Activated CD4-positive, CD25-positive, alpha-beta regulatory T cell (primary cell): ENCODE measurements at places on chromosomes 1 and 21.

GRCh38 chr21:15872236-15872635 is 142.5 kb downstream of the USP25 start:
- DNase-seq, result no peak

DNA sequence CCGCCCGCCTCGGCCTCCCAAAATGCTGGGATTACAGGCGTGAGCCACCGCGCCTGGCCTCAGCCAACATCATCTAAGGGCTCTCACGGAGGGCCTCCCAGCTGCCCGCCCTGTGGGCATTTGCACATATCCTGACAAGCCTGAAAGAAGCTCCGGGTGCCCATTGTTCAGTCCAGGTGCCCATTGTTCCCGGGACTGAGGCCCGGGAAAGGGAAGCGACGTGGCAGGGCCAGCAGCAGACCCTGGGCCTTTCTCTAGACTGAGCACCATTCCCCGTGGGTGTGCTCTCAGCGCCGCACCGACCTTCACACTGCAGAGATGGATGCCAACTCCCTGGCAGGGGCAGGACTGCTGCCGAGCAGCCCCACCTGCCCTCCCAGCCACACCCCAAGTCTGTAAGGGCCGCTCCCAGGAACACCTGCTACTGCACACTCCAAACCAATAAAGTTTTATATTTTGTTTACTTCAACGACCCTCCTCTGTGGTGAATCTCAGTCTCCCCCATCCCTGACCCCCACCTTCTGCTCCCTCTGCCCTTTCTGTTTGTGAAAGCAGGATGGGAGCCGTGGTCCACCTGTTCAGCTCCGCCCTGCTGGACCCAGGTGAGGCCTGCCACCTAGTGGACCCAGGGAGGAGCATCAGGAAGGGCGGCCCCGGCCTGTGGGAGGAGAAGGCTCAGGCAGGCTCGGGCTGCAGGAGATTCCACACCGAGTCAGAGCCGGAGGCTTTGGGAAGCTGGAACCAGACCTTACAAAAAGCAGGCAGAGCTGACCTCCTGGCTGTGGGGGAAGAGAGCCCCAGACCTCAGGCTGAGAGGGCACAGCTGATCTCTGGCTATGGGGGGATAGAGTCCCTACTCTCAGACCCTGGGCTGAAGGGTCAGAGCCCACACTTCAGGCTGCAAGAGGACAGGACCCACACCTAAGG is 1.1 kb upstream of the TMEM82 start:
- peak; percentile 36 for DNase-seq

- DNase-seq, result no peak
These were observed 283.3 kb downstream of the DUSP10 start for GRCh38 chr1:221458447-221459156.

GRCh38 chr1:206493279-206493678 is 14.1 kb upstream of the RASSF5 start:
- no peak for DNase-seq

GRCh38 chr1:42335809-42336518 is 929 bp upstream of the FOXJ3 start:
- DNase-seq, result no peak

- DNase-seq, result no peak
These were observed 39.6 kb downstream of the DDR2 start for GRCh38 chr1:162671664-162672410.

DNA sequence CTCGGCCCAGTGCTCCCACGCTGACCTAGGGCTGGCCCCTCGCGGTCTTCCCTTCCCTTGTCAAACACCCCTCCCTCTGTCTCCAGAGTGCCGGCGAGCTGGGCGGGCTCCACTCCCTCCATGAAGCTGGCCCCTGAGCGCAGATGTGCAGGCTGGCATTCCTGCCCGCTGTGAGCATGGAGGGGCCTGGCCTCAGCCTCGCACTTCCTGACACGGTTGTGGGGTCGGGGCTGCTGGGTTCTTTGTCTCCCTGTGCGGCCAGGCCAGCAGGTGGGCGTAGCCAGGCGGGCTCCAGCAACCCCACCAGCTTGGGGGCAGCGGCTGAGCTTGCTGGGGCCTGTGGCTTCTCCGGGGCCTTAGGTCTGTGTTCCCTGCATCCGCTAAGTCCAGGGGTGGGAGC is 14.2 kb upstream of the PEX10 start:
- no peak for DNase-seq

DNA sequence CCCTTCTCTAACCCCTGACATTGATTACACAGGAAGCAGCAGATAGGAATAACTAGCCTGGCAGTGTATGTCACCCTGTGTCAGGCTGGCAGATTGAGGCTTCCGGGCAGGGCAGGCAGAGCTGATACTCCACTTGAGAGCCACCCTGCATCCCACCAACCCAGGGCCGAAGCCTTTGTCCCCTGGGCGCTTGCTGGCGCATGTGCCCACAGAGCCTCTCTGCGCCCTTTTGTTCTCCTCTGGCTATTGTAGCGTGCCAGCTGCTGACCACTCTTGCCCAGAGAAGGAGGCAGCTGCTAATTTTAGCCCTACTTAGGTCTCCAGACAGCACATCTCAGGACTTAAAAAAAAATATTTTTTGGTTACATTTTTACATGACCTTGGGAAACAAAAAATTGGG is 304.9 kb downstream of the HHAT start:
- DNase-seq, result no peak

- DNase-seq, result no peak
These were observed 355.6 kb downstream of the USP25 start for GRCh38 chr21:16085421-16085820.

- DNase-seq, result no peak
These were observed 919 bp downstream of the CTSS start for GRCh38 chr1:150764617-150765101.

- DNase-seq, result no peak
These were observed 54.0 kb upstream of the BOLA1 start for GRCh38 chr1:149845416-149845815.

GRCh38 chr1:24105368-24106160 is 6.4 kb downstream of the MYOM3 start:
- DNase-seq, result no peak

- no peak for DNase-seq
These were observed 10.6 kb upstream of the RGS18 start for GRCh38 chr1:192147696-192148095.

GRCh38 chr1:64886877-64887276 is 79.5 kb downstream of the JAK1 start:
- DNase-seq, result no peak

- no peak for DNase-seq
These were observed 53.5 kb upstream of the BACH1 start for GRCh38 chr21:29245104-29245643.

- no peak for DNase-seq
These were observed at the start of gene EFNA1 for GRCh38 chr1:155127105-155127966. Gene EFNA1 (plus strand): TSS chr1:155127876. CDS start chr1:155127978, 102 bp downstream.

DNA sequence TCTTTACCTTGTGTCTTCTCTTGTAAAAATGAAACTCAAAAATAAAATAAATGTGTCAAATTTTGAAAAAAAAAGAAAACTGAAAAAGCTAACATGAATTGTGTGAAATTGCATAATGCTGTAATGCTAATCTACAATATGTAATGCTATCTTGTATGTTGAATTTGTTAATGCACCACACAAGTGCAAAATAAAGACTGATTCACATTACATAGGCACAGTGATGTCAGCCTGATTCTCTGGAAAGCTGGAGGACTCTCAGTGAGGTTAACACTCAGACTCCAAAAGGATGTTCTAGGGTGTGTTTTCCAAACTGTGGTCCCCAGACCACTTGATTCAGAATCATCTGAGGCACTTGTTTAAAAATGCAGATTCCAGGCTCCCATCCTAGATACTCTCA is 25.6 kb downstream of the SYT11 start:
- DNase-seq, result no peak

DNA sequence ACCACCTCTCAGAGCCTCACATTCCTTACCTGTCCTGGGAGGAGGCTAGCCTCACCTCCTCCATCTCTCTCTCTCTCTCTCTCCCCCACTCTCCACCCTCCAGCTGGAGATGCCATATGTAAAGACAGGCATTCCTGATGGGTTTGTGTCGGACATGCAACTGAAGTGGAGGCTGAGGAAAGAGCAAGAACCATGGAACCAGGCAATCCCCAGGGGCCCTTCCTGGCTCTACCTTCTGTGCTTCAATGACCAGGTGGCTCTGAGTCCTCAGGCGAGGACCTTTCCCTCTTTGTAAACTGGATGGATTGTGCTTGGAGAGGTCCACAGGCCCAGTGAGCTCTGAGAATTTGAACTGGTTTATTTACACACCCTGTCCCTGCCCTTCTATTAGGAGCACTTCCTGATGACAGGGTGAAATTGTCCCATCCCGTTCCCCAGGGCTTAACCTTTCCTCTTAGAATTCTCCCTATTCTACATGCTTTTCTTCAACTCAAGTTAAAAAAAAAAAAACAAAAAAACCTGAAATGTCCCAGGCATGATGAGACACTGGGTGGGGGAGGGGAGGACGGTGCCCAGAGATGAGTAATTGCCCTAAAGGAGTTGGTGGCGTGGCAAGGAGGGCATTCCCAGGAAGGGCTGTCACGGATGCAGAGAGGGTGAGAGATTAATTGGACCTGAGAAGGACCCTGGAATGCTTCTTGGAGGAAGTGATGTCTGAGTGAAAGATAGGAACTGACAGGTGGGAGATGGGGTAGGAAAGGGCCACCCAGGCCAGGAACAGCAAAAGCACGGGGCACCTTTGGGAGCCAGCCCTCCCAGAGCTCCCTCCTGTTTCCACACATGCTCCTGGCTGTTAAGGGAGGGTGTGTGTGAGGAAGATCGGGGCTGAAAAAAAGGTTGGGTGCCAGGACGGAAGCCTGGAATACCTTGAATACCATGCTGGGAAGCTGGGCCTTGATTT is 50.2 kb upstream of the WASF2 start:
- no peak for DNase-seq

- no peak for DNase-seq
These were observed 62.4 kb downstream of the DDX20 start for GRCh38 chr1:111818081-111818480.

- DNase-seq, result no peak
These were observed 7.6 kb upstream of the RASAL2 start for GRCh38 chr1:178086294-178086693.

DNA sequence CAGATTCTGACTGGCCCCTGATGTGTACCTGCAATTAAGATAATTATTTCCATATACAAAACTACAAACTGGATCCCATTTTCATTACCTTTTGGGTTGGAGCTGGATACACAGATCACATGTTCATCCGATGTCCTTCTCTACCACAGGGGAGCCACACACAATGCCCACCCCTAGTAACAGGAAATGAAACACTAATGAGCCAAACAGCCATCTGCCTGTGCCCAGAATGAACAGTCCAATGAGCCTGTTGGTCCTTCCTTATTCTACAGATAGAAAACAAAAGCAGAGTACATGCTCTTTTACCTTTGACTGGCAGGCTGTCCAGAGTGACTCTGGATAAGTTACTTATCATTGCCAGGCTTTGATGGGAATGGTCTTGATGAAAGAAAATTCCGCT is 68.6 kb downstream of the SIPA1L2 start:
- DNase-seq, result no peak

GRCh38 chr21:45971616-45972352 is 9.8 kb upstream of the COL6A1 start:
- no peak for DNase-seq

GRCh38 chr1:220879509-220880361 is 492 bp downstream of the HLX start:
- no peak for DNase-seq

- no peak for DNase-seq
These were observed 717 bp upstream of the MYCL start for GRCh38 chr1:39902460-39902807.

- no peak for DNase-seq
These were observed 112.6 kb downstream of the SLC45A1 start for GRCh38 chr1:8430476-8430875.

DNA sequence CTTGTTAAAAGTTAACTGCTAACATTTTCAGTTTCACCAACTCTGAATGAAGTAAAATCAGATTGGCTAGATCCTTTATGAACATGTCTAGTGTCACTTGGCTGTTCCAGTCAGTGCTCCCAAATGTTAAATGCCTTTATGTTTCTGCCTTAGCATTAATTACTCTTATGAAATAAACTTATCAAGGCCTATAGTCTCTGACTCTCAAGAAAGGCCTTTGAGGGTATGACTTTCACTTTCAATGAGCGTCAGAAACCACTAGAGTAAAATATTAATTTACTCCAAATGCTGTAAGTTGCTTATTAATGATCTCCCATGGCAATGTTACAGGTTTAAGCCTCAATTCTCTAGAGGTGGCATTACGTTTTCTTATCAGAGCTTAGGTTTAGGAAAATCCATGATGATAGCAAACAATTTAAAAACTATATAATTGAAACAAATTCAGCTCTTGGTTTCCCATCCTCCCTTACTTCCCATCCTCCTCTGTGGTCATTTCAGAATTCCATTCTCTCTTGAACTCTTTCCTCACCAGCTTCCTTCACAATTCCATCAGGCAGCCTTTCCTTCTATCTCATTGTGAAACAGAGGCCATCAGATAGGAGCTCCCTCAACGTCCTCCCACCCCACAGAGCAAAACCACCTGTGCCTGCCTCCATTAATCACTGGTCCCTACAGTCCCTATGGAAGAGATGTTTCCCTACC is 108.6 kb upstream of the COP1 start:
- DNase-seq, result no peak

GRCh38 chr1:202113690-202114300 is 8.9 kb upstream of the GPR37L1 start:
- no peak for DNase-seq

DNA sequence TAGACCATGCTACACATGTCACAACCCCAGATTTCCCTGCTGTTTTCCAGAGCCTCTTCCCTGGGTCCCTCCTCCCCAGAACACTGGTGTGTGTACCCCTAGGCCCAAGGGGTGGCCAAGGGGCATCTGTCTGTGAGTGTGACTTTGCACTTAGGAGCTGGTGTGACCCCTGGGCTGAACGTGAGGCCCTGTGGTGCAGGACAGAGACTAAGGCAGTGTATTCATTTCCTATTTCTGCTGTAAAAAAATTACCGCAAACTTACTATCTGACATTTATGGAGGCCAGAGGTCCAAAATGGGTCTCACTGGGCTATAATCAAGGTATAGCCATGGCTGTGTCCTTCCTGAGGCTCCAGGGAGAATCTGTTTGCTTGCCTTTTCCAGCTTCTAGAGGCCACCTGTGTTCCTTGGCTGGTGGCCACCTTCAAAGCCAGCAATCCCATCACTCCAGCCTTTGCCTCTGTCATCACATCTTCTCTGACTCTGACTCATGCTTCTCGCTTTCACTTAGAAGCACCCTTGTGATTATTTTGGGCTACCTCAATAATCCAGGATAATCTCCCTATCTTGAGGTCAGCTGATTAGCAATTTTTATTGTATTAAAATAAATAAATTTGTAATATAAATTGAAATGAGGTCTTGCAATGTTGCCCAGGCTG is 24.0 kb upstream of the ELOA start:
- DNase-seq, result no peak

DNA sequence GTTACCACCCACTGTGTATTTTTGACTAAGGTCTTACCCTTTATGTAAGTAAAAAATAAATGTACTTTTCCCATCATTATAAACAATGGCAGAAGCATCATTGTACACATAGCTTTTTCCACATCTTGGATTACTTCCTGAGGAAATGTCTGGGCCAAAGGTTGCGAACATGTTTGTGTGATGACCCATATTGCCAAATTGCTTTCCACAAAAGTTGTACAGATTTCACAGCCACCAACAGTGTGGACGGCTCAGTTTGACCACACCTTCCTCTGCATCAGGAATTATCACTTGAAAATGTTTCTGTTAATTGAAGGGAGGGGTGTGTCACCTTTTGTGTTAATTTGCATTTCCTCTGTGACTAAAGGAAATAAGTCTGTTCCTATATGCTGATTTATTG is 25.7 kb downstream of the AKNAD1 start:
- no peak for DNase-seq
